ENCODE measurements at places on chromosomes 11 and 22.

DNA sequence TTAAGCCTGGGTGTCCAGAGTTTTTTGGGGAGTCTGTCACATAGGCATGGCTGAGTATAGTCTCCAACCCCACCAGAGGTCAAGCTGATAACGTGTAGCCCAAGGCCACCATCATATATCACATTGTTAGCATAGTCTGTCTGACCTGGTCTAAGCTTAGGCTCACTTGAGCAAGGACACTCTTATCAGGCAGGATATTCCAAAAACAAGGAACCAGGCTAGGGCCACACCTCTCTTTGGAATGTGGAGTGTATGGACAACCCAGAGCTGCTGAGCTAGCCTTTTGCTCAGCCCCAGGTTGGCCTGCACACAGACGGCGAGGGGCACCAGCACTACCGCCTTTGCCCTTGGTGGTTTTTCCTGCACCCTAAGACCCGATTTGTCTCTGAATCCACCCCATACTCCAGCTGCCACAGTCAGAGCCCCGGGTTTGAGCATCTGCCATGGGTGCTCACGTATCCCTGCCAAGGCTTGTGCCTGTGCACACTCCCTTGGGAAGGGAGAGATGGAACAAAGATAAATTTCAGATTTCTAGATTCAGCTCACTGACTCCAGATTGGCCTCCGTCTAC lies 7.2 kb downstream of the SNAP29 start:
- no peak for DNase-seq

DNA sequence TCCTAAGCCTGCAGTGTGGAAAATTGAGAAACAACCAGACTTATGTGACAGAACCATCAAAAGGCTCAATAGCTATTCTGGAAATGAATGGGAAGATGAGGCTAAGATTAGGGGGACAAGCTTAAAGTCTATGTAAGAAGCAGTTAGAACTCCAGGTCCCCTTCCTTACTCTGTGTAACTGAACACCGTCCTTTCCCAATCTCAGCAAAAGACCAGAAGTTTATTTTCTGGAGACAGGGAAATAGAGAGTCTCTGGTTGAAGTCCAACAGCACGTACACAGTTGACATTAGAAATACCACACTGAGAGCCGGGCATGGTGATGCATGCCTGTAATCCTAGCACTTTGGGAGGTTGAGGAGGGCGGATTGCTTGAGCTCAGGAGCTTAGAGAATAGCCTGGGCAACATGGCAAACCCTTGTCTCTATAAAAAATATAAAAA lies 93.9 kb downstream of the CD44 start:
- no peak for DNase-seq

DNA sequence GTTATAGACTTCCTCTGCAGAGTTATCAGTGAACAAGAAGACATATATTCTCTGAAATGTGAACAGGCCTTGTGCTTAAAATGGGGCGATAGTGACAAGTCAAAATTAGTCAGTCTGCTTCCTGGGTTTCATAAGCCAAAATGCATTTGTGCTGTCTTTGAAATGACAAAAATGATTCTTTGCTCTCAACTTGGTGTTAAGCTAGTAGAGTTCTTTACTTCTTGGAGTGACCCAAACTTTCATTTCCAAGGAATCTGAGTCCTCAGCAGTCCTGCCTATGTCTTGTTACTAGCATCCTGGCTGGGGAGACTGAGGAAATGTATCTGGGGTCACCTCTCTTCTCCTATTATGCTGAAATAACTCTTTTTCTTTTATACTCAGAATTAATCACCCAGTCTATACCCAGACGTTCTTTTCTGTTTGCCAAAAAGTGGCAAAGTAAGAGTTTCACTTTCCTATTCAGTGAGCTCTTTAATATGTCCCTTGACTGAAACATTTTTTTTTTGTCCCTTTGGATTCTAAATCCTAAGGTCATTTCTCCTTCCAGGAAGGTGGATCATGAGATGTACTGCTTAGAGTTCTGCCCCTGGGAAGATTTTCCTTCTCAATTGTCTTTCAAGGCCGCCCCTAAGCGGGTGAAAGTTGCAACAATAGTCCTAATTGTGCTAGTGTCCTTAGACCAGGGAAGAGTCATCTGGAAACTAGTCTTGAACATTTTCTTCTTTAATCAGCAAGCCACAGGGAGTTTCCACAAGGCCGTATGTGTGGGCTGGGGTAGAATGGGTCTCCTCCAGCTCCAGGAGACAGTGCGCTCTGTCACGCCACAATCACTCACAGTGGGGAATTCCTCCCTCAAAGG lies 53.0 kb upstream of the RDX start:
- DNase-seq: no peak

DNA sequence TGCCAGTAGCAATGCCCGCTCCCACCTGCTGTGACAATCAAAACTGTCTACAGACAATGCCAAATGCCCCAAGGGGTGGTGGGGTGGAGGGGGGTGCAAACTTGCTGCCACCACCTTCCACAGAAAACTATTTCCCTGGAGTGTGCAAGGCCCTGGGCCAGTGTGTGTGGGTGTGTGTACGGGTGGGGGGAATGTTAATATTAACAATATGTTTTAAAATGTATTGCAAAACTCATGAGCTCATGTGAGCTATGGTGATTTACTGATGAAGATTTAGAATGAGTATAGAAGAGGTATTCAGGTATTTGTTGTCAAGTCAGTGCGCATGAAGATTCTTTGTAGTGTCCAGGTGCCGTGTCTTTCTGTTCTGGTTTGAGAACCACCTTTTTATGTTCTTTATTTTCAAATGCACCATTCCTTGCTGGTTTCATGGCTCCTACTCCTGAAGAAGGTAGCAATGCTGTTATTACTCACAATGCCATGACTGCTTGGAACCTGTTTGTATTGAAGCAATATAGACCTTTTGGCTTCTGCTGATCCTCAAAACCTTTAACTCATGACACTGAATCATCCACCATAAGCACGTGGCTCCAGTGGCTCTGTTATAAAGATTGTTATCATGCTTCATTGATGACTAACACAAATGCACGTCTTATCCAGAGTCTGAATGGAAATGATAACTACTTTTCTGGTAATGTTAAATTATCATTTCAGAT lies 29.9 kb upstream of the AQP11 start:
- DNase-seq: no peak

DNA sequence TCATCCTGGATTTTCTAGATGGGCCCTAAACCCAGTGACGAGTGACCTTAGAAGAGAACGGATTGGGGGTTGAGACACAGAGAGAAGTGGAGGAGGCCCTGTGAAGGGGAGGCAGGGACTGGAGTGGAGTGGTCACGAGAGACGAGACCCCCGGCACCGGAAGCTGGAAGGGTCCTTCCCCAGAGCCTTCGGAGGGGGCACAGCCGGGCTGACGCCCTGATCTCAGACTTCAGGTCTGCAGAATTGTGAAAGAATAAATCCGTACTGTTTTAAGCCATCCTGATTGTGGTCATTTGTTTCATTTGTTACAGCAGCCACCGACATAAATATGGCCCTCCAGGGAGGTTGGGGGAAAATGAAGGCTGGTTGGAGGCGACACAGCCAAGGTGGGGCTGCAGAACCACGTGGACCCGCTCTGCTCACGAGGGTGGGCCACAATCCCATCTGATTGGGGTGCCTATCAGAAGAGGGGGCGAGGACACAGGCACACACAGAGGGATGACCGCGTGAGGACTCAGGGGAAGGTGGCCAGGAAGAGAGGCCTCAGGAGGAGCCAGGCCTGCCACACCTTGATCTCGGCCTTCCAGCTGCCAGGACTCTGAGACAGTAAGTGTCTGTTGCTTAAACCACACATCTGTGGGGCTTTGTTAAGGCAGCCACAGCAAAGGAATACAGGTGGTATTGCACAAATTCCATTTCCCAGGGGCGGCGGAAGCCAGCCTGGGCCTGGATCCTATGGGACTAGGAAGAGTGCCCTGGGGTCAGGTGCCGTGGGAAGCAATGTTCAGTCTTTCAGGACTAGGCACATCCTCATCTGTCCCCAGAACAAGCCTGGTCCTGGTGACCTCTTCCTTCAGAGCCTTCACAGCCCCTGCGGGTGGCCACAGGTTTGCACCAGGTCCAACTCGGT lies 73.3 kb upstream of the SHANK2 start:
- DNase-seq: no peak

DNA sequence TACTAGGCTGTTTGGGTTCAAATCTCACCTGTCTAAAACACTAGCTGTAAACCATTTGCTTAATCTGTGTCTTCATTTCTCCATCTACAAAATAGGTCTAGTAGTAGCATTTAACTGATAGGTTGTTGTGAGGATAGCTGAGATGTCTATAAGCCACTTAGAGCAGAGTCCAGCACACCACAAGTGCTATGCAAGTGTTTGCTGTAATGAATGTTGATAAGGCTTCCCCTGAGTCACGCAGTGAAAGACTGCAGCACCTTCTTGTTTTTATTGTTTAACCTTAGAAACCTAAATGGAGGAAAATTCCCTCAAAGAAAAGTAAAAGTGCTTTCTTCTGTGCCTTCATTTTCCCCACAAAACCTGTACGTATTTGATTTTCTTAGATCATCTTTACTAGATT lies 23.1 kb upstream of the LDHA start:
- no peak for DNase-seq

GRCh38 chr22:33109514-33110430 lies 51.6 kb upstream of the SYN3 start:
- DNase-seq: no peak

DNA sequence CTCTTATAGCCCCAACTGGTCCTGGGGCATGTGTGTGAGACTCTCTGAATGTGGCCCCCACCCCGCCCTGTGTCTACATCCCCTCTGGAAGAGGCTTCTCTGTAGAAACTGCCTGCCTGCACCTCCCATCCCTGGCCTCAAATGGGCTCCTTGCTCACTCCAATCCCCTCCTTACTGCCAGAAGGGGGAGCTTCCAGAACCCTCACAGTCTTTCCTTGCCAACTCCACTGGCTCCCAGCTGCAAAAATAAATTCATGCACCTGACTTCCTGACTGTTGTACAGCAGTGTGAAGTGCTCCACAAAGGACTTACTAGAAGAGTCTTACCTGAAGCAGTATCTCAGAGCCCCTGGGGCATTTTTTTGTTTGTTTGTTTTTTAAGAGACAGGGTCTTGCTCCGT lies 15.2 kb upstream of the SERPIND1 start:
- DNase-seq: no peak

GRCh38 chr22:35430897-35431322 lies 31.0 kb downstream of the MCM5 start:
- peak; percentile 78 for DNase-seq

DNA sequence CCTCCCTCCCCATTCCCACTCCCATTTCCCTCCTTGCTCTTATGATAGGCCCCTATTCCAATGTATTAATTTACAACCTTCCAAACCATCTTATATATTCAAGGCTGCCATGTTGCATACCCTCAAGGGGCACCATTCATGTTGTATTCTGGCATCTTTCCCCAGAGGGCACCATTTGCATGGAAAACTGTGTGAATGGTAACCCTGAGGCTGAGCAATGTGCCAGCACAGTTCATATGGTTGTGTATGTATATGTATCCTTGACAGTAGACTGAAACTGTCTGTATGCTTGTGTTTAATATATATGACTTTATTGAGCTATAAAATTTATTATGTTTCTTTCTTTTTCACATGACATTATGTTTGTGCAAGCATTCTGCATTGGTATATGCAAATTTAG lies 7.3 kb downstream of the RASSF10 start:
- no peak for DNase-seq

GRCh38 chr11:92917927-92918326 lies 51.5 kb upstream of the MTNR1B start:
- no peak for DNase-seq

DNA sequence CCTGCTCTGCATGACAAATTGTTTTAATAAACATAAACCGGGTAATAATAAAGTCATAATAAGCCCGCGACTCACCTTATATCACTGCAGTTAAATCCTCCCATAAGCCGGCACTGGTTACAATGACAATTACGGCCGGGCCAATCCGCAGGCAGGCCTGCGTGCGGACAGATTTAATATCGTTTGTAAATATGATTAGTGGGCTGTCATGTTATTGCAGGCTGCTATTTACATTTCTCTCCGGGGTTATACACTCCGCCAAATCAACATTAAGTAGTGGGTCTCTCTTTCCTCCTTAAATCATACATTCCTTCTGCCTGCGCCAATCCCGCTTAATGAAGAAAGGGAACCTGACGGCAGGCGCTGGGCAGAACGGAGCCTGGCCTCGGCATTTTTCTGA lies 51.8 kb upstream of the LMO1 start:
- DNase-seq: no peak

- DNase-seq: no peak
Observed at GRCh38 chr11:81484196-81484595, 1249.5 kb downstream of the FAM181B start.

DNA sequence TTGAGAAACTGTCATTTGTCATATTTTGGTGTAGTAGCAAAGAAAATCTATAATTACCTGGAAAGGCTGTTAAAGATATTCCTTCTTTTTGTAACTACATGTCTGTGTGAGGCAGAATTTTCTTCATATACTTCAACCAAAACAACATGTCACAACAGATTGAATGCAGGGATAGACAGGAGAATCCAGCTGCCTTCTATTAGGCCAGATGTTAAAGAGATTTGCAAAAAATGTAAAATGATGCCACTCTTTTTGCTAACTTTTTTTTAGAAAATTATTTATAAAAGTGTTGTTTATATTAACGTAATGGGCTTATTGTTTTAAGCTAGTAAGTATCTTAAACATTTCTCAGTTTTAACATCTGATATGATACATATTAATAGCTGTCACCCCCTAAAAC lies 12.7 kb downstream of the DGKZ start:
- no peak for DNase-seq

- DNase-seq: no peak
Observed at GRCh38 chr22:23131931-23132330, 9.9 kb downstream of the RSPH14 start.

DNA sequence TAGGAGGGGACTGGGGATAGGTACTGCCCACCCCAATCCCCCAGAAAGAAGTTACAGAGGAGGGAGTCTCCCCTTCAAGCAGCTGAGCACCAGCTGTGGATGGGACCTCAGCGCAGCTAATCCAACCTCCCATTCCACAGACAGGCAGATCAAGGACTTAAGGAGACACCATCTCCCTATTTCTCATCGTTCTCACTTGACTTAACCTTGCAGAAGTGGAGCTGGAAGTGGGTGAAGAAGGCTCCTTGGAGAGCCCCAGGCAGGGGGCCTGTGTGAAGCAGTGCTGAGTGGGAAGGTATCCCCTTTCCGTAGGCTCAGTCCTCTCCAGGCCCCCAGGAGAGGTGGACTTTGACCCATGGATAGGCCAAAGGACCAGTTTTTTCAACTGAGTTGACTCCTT lies 27.3 kb downstream of the USP35 start:
- no peak for DNase-seq

- no peak for DNase-seq
Observed at GRCh38 chr22:28442711-28443525, 236.7 kb downstream of the TTC28 start.

- peak; percentile 89 for DNase-seq
Observed at GRCh38 chr11:110069158-110069737, 23.9 kb upstream of the ZC3H12C start.

GRCh38 chr11:112941104-112941503 lies 20.1 kb upstream of the NCAM1 start:
- no peak for DNase-seq

DNA sequence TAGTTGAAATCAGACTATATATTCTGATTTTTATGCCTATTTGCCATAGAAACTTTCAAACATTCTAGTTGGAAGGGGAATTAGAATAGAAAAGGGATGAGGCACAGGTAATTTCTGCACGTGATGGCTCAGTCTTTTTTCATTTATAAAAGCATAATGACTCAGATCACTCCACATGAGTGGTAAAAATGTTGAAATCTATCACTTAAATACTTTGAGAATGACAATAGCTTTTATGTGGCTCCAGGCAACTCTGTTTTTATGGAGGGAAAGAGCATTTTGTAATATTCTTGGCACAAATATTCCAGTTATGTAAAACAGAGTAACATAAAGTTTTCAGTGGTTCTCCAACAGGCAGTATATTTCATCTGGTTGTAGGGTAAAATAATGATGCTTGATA lies 5.9 kb upstream of the MMP3 start:
- no peak for DNase-seq

GRCh38 chr11:101348786-101349185 lies 219.2 kb upstream of the PGR start:
- DNase-seq: no peak

All from KBM-7 (cell line).